CD4-positive, alpha-beta memory T cell (primary cell): ENCODE measurements at places on chromosomes 4 and X.

DNA sequence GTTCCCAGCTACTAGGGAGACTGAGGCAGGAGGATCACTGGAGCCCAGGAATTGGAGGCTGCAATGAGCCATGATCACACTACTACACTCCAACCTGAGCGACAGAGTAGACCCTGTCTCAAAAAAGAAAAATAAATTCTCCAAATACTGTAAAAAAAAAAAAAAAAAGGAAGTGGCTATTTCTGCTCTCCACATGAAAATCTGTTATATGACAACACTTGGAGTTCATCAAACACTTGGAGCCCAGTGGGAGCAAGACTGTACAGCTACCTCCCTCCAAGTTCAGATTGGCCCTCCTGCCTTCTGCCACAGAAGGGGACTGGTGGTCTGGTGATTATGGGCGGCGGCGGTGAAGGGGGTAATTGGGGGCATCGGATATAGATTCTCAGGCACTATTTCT lies 9.0 kb upstream of the CLDN34 start:
- H3K27me3 ChIP-seq, result no peaks in the 10 kb centered on the region
- DNase-seq, result no peak
- no peaks in the 10 kb centered on the region for H3K4me1 ChIP-seq
- H3K4me3 ChIP-seq, result no peak overlapping the region

- H3K36me3 ChIP-seq, result no peaks in the 10 kb centered on the region
- DNase-seq, result no peak
- H3K4me3 ChIP-seq, result no peak overlapping the region
- no peaks in the 10 kb centered on the region for H3K4me1 ChIP-seq
- H3K27me3 ChIP-seq, result no peaks in the 10 kb centered on the region
Observed at GRCh38 chr4:99468889-99469288, 33.7 kb upstream of the ADH7 start.

- H3K27ac ChIP-seq, result no peak overlapping the region
- H3K4me3 ChIP-seq, result no peak overlapping the region
Observed at GRCh38 chr4:152729466-152729865, 49.7 kb upstream of the TMEM154 start.

- peaks cover 5% of the 10 kb centered on the region for H3K27me3 ChIP-seq
- no peaks in the 10 kb centered on the region for H3K4me1 ChIP-seq
- H3K4me3 ChIP-seq, result no peak overlapping the region
- H3K27ac ChIP-seq, result no peak overlapping the region
Observed at GRCh38 chr4:140342620-140343019, 30.8 kb upstream of the SCOC start.

DNA sequence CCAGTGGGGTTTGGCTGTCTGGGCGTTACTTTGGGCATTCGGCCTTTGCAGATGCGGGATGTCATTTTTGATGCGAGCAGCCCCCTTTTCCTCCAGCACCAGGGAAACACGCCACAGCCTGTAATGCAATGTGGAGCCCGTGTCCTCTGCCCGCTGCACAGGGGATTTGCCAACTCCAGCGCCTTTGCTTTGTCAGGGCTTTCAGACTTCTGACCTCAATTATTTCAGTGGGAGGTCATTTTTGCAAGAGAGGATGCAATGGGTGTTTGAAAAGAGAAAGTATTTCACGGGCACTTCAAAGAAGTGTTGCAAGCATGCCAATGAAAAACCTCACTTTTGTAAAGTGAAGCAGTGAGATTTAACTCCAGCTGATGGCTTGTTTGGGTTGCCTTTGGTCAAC lies 11.5 kb downstream of the CLCN4 start:
- H3K27ac ChIP-seq, result no peak overlapping the region
- H3K36me3 ChIP-seq, result no peaks in the 10 kb centered on the region
- H3K27me3 ChIP-seq, result no peaks in the 10 kb centered on the region
- no peak overlapping the region for H3K4me3 ChIP-seq
- DNase-seq, result no peak

DNA sequence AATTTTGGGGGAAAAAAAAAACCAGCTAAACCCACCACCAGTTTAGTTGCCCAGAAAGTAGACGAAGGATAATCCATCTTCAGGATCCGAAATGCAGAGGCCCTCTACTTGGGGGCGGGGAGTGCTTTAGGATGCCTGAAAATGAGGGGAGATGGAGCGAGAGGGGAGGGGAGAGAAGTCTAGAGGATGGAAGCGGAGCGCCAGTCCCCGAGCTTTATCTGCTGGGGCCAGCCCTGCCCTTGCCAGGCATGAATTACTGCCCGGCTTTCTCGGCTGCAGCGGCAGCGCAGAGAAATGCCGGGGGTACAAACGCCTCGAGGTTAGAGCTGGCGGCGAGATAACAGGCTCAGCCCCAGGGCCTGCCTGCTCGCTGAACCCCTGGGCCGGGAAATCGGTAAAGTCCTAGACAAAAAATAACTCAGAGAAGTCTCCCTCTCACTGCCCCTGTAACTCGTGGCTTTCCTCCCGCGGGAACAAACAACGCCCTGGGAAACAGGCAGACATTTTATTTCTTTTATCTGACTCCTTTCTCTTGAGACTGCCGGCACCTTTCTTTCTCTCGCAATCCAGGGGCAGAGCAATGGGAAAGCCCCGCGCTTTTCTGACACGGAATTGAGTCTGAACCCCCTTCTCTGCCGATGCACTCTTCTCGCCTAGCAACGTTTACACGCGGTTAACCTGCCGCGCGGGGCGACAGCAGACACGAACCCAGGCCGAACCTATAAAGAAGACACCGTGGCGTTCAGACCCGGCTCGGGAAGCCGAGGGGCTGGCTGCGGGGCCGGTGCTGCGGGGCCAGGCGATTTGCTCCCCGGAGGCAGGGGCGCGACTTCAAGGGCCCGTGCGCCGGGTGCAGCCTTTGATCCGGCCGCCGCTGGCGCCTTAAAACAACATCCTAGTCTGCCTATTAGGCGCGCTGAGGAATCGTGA lies 3.1 kb upstream of the MSX1 start:
- no peak overlapping the region for H3K27ac ChIP-seq
- H3K4me1 ChIP-seq, result peaks cover 62% of the 10 kb centered on the region
- DNase-seq, result no peak
- H3K27me3 ChIP-seq, result peaks cover 48% of the 10 kb centered on the region

DNA sequence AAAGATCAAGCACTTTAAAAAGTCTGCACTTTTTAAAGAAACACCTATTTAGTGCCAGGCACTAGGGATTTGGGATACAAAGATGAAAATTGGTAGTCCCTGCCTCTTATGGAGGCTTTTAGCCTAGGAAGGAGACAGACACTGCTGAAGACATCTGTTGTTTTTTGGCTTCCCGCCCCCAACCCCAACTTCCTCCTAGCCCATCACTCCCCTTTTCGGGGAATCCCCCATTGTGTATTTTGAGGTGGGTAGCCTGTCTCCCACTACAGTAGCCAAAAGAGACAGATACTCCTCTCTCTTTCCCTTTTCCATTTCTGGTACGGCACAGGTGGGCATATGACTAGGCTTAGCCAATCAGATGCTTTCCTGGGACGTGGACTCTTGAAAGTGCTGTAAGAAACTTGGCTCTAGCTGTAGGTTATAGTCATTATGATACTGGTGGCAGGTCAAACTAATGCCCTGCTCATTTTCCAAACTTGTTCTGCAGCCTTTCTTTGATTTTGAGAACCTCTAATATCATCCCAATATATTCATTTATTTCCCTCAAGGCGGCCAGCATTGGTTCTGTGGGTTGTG lies 194.6 kb upstream of the RBPJ start:
- no peak overlapping the region for H3K4me3 ChIP-seq
- H3K27me3 ChIP-seq, result no peaks in the 10 kb centered on the region
- peaks cover 20% of the 10 kb centered on the region for H3K4me1 ChIP-seq
- no peaks in the 10 kb centered on the region for H3K36me3 ChIP-seq
- H3K27ac ChIP-seq, result no peak overlapping the region

DNA sequence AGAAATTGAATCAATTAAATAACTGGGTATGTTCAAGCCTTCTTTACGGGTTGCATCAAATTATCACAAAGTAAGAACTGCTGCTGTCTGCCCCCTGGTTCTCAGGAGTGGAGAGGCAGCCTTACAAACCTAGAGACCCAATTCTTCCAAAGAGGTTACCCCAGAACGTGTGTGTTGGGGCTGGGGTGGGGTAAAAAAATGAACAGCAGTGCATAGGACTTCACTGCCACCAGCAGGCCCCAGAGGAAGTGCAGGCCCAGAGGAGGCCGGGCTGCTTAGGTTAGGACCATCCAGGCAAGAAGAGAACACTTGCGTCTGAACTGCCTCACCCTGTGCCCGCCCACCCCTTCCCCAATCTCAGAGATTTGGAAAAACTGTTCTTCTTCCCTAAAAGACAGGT lies 1.5 kb upstream of the NWD2 start:
- H3K27me3 ChIP-seq, result peaks cover 5% of the 10 kb centered on the region
- no peaks in the 10 kb centered on the region for H3K4me1 ChIP-seq
- no peak overlapping the region for H3K4me3 ChIP-seq

DNA sequence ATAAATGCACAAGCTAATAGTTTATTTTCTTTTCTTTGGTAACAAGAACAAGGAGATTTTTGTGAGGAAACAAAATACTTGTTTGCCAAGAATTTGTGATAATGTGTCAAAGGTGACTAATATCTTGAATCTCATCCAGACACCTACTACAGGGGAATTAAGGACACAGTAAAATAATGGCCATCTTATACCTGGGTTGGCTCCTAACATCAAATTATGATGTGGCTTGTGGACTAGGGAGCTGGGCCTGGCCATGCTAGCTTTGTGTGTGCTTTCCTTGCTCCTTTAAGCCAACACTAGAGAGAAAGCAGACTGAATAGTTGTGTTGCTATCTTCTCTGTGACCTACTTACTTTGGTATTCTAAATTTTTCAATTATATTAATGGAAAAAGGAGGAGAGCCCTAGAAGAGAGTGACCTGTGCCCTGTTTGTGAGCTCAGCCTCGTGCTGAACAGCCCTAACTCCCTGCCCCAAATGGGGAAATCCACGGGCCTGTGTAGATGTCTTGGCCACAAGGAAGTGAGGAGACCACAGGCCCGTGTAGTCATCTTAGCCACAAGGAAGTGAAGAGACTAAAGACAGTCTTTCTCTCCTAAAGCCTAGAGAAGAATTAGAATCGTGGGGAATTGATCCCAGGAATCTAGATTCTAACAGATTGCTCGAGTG lies 23.3 kb downstream of the ARHGAP24 start:
- DNase-seq, result no peak
- no peaks in the 10 kb centered on the region for H3K36me3 ChIP-seq
- H3K27ac ChIP-seq, result no peak overlapping the region
- no peak overlapping the region for H3K4me3 ChIP-seq

- H3K4me3 ChIP-seq, result no peak overlapping the region
- no peak overlapping the region for H3K27ac ChIP-seq
- no peaks in the 10 kb centered on the region for H3K27me3 ChIP-seq
- DNase-seq, result no peak
- H3K36me3 ChIP-seq, result no peaks in the 10 kb centered on the region
Observed at GRCh38 chr4:71446479-71447081, 107.8 kb downstream of the SLC4A4 start.
